ENCODE measurements at places on chromosomes 3 and 15.

DNA sequence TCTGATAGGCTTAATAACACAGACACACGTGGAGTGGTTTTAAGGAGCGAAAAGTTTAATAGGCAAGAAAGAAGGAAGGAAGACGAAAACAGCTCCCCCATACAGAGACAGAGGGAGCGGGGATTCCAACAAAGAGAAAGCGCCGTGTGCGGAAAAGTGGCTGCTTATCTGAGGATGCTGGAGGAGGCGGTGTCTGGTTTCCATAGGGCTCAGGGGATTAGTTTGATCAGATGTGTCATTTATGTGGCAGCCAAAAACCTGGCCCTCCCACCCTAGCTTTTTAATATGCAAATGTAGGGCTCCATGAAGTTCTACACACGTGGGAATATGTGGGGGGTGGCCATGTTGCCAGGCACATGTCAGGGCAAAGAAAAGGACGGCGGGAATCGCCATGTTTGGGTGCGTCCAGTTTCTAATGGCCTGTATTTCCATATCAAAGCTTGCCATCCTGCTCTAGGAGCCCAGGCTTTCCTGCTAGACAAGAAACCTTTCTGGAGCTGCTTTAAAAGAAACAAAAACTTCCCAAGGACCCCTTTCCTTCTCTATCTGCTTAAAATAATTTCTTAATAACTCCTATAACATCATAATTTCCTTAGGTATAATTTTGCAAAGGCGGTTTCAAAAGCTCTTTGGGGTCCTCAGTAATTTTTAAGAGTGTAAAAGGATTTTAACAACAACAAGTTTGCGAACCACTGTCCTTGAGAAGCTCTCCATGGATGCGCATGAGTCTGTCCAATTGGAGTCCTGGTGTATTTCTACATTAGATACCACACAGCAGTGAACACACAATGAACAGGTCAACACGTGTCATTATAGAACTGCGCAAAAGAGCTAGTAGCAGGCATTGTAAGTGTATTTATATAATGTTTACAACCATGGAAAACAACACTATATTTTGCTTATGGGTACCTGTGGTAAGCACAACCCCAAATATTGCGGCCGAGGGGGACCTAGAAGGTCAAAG, 622 bp upstream of the ZNF589 start:
- DNase-seq, result no peak

- DNase-seq, result no peak
These were observed 84.9 kb downstream of the MEIS2 start for GRCh38 chr15:37015451-37015850.

- DNase-seq, result no peak
These were observed at the start of gene CHRNA3 for GRCh38 chr15:78620527-78621421. TSS of gene CHRNA3 (minus strand) at chr15:78620996. CDS start at chr15:78620794, 202 bp downstream.

DNA sequence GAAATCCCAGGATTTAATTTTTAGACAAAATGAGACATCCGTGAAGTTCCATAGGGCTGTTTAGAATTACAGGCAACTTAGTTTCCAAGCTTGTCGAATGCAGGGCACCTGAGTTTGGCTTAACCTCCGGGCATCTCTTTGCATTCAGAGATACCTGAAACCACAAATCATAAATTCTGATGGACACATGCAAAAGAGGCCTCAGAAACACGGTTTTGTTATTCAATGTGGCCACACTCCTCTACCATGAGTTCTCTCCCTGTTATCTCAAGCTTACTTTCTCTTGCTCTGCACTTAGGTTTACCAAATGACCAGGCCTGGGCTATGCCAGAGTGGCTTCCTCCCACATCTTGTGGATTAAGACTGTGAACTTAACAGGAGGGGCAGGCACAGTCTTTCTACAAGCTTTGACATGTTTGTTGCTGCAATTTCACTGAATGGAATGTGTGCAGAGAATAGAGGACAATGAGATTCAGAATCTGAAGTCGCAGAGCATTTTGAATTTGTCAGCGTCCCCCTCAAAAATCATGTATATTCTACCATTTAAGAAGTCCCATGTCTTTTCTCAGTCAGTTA, 137.7 kb downstream of the TPRG1 start:
- no peak for DNase-seq

DNA sequence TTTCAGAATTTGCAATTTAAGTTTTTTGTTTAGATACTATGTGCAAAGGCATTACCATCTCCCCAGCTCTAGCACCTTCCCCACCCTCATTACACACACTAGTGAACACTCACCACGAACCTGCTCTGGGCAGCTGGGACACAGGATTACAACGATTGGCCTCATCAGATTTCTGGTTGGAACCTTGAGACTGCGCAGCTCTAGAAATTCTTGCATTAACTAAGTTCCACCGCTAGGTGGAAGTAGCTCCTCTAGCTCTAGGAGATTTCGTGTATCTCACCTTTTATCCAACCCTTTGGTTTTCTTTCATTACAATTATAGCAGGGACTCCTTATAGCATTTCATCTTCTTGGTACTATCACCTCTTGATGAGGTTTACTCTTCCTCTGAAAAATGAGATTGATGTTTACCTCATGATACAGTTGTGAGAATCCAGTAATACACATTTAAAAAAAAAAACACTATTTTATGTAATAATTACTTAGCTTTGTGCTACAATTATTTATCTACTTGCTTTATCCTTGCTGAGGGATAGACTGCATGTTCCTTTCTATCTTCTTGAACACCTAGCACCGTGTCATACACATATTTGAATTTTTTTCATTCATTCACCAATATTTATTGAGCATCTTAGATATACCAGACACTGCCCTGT, 28.7 kb upstream of the PLOD2 start:
- peak; percentile 42 for DNase-seq

DNA sequence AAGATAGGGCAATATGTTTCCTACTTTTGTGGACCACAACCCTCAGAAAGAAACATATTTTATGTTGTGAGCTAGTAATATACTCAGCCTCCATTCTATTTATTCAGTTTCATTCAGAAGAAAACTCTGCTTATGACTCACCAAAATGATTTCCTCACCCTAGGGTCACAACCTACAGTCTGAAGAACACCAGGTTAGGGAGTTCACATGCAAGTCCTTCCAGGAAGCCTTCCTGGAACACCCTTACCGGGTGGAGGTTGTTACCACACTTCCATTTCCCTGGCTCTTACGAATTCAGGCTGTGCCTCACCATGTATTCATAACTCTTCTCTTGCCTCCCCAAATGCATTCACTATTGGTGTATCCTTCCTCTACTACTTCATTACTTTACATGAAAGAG, 228.0 kb upstream of the ADAMTS9 start:
- no peak for DNase-seq

DNA sequence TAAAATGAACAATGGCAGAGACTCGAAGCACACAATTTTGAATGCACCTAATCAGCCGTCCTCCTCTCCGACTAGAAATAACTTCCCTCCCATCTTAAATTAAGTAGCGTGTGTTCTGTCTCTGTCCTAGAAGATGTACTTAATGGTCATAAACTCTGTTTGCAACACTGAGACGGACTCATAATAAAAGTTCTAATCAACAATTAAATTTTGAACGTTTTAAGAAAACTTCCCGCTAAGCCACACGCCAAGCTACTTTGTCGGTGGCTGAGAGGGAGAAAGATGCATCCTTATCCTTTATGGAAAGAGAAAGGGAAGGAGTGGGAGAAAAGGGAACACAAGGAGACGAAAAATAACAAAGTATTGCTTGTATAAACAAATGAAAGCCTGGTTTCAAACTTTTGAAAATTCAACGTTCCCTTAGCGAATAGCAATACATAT, 989 bp downstream of the GNB4 start:
- no peak for DNase-seq

DNA sequence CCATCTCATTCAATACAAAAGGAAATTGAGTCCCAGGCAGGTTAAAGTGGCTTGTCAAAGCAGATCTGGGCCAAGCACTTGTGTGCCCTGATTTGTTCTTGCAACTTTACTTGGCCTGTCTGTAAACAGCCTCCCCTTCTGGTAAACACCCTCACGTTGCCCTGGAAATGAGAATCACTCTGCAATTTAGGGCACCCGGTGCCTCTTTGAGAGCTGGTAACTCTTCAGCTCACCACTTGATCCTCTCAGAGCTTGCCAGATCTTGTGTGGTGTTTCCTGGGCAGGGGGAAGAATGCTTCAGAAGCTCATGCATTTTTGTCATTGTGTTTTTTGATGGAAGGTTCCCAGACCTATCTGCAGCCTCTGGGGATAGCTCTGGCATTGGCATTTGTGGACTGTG, 11.3 kb downstream of the MED12L start:
- DNase-seq, result no peak

DNA sequence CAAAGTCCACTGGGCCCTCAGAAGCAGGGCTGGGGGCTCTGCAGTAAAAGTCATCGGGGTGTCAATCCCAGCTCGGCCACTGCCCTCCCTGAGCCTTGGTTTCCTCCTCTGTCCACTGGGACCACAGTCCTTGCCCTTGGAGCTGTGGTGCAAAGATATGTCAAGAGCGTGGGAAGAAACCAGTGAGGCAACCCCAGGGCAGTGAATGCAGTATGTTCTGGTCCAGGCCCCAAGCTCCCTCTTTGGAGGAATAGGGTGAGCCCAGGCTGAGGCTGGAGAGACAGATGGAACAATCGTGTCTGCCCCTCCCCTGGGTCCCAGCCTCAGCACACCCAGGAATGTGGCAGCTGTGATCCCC, 779 bp downstream of the GRIP2 start:
- no peak for DNase-seq

- DNase-seq, result peak; percentile 48
These were observed 319 bp downstream of the LNP1 start for GRCh38 chr3:100401674-100402041.

GRCh38 chr3:43028001-43028400, 48.9 kb downstream of the GASK1A start:
- DNase-seq, result no peak

DNA sequence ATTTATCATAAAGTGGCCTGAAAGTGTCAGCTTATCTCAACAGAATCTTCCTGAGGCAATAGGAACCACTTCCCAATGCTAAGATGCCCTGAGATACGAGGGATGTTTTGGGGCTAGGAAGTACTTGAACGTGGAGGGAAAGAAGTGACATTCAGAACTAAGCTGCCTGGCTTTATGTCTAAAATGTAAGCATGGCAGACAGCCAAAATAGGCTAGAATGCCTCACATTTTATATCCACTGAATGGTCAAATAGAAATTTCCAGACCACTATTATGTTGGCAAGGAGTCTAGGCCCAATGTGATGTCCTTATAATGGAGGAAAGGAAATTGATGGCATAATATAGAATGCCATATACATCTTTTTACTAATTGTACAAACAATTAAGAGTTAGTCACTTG, 154.9 kb downstream of the PEX5L start:
- no peak for DNase-seq

DNA sequence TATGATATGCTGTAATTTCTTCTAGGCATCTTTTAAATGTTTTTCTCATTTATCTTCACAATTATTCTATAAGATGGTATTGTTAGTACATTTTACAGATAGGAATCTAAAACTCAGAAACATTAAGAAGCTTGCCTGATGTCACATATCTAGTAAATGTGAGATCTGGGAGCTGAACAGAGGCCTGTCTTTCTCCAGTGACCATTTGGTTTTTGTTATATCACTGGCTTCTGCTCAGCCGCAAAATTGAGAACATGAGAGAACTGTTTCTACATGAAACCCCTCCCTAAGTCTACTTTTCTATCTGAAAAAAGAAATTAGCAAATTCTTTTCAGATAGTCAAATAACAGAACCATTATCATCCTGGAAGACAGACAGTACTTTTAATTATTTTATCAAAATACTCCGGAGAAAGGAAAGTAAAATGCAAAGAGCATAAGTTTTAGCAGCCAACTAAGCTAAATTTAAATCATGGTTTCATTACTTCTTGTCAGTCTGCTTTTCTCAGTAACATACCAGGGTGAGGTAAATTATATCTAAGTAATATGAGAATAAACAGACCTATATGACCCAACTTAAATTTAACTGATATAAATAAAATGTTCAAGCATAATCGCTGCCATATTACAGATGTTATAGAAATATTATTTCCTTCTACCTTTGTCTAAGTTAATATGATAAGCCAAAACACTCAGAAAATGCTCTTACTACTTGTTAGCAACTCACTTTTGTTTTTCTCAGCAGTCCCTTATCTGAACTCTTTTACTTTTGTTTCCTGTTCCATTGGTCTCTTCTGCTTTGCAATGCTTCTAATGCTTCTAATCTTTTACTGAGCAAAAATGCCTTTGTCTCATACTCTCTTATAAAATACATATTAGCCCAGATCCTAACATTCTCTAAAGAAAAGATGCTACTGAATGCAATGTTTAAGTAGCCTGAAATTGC, 68.0 kb upstream of the MBNL1 start:
- DNase-seq, result no peak

DNA sequence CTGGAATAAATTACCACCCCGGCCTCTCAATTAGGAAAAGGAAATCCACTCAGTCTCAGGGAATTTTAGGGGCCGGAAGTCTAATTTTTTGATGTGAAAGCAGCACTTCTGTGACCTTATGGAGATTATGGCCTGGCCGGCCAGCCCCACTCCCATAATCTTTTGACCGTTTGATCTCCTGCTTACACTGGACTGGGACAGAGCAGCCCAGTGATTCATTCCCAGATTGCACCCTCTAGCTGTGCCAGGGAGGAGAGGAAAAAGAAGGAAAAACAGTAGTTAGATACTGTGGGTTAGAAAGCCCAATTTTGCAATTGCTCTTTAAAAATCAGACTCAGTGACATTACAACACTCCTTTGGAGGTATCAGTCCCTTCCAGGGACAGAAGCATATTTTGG, 32.4 kb downstream of the GJD2 start:
- no peak for DNase-seq

DNA sequence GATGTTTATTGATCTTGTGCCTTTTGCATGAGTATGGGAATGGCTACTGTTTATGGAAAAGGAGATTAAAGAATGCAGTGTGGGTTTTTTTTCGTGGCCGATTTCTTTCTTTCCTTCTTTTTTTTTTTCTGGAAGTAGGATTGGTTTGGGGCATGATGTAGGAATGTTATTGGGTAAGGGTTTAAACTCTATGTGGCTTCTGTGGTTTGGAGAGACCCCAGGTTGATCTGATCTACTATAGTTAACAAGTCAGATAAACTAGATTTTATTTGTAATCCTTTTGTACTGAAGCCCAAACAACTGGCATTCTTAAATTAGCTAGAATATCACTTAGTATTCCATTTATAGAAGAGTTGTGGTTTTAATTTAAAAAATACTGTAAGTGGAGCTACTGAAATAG, 304.8 kb downstream of the LPP start:
- DNase-seq, result no peak

GRCh38 chr3:32310918-32311839, 72.7 kb downstream of the CMTM8 start:
- no peak for DNase-seq

GRCh38 chr3:1943395-1944118, 155.1 kb upstream of the CNTN4 start:
- no peak for DNase-seq

Measured in SK-N-MC (cell line).